NCI-H1694 (cell line): ENCODE measurements at places on chromosomes 2 and 18.

DNA sequence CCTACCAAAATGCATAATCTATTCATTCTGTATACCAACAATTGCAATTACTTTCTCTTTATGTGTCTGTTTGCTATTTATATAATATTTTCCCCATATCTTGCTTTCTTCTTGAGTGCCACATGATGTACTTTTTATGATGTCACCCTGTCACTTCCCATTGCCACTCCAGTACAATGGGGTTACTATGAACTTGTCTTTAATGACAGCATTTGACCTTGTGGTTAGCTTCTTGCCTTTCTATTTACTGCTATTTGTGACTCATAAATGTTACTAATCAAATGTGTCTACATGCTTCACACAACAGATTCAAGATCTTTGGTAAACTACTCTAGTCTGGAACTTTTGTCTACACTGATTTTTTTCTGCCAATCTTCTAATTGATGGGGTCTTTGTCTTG lies 486.3 kb downstream of the NR4A2 start:
- no peak for DNase-seq

DNA sequence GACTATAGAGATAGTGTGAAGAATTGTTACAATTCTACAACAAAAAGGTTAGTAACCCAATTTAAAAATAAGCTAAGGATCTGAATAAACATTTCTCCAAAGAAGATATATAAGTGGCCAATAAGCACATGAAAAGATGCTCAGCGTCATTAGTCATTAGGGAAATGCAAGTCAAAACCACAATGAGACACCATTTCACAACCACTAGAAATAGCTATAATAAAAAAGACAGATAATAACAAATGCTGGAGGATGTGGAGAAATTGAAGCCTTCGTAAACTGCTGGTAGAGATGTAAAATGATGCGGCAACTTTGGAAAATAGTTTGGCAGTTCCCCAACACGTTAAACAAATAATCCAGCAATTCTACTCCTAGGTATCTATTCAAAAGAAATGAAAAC lies 366.5 kb upstream of the POU3F3 start:
- no peak for DNase-seq

DNA sequence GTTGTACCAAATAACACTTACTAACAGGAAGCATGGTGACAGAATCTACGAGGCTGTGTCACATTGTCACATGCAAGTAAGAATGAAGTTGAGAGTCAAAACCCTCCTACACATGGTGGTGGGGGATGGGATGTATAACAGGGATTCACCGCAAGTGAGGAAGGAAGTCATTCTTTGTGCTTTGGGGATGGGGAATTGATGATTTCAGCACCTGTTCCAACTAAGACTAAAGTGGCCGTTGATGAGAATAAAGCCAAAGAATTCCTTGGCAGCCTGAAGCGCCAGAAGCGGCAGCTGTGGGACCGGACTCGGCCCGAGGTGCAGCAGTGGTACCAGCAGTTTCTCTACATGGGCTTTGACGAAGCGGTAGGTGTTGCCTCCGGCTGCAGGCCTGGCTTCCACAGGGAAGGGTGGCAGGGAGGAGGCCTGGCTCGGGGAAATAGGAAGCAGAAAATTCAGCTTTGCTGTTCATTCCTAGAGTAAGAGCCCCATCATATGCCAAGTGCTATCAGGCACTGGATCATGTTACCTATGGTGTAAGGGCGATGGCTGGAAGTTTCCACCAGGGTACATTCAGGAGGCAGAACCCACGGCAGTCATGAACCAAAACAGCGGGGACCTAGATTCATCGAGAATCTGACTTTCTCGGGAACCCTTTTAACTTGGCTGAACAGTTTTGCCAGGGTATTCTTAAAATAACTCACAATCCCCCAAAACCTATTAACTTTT lies 120.3 kb downstream of the UXS1 start:
- no peak for DNase-seq

- DNase-seq: no peak
Measured at GRCh38 chr2:38146275-38146906, 70.4 kb upstream of the CYP1B1 start.

GRCh38 chr18:13258921-13259320 lies 40.4 kb downstream of the LDLRAD4 start:
- no peak for DNase-seq

GRCh38 chr2:198638577-198638976 lies 819.2 kb downstream of the SATB2 start:
- DNase-seq: no peak

DNA sequence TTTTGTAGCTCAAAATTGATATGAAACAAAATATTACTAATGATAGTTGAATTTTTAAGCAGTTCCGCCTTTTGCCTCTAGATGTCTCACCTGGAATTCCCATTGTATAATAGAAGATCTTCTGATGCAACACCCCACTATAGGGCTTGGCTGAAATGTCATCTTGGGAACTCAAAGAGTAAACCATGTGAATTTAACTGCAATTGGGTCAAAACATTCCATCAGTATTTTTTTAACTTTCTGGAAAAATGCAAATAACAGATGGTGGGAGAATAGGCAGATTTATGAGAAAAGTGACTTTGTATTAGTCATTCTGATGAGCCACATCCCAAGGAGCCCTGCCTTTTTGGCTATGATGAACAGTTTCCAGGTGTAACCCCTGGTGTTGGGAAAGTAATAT lies 489.9 kb downstream of the NYAP2 start:
- DNase-seq: peak; percentile 25
